ENCODE measurements at places on chromosomes 11 and 22. TPM values are rescaled to one million over a fixed set of nuclear protein-coding genes. Genes with fewer than 3 reads are reported as not detected.

The FERMT3 gene
- total RNA-seq = 0.44 TPM

The NCAM1 gene
- 0.39 TPM for total RNA-seq

GRCh38 chr11:3102641-3102921 is 45.4 kb upstream of the CARS1 start:
- no peak for DNase-seq

- DNase-seq = no peak
Measured at GRCh38 chr11:12083380-12083779, 27.0 kb upstream of the MICAL2 start.

DNA sequence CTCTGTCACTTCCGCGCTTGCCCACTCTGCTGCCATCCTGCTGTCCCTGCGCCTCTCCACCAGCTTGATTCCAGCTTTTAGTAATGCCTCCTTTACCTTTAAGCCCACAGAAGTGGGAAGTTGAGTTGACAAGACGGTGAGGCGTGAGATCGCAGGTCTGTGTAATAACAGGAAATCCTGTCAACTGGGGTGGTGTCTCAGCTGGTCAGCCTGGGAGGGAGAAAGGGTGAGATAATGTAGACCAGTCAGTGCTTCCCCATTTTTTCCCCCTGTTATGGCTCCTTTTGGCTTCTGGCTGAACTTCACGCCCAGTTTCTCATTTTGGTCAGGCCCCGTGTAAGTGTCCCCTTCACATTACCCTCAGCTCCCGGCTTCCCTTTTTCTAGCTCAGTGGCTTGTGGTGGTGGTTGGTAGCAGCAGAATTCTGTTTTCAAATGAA is 98.9 kb downstream of the TRAF6 start:
- no peak for DNase-seq

- peak; percentile 98 for DNase-seq
Measured at GRCh38 chr22:17570851-17571631, 7.7 kb downstream of the SLC25A18 start.

DNA sequence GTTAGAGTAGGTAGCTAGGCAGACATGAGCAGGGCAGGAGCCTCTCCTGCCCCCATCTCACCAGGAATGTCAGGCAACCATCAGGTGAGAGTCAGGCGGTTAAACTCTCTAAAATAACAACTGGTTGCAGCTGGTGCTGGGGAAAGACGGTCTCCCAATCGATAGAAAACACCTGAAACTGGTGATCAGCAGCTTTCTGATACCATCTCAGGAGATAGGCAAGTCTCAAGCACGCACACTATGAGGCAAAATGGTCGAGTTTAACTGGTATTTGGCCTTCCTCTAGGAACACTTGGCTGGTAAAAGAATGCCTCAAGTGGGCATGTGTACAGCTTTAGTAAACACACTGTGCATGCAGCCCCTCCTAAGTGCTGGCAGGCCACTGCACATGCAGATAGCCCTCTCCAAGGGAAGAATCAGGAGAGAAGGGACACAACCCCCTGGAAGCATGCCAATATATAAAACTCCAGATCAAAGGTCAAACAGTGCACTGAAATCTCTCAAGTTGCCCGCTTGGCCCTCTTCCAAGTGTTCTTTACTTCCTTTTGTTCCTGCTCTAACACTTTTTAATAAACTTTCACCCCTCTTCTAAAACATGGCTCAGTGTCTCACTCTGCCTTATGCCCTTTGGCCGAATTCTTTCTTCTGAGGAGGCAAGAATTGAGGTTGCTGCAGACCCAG is 88.7 kb downstream of the USP35 start:
- DNase-seq = no peak

DNA sequence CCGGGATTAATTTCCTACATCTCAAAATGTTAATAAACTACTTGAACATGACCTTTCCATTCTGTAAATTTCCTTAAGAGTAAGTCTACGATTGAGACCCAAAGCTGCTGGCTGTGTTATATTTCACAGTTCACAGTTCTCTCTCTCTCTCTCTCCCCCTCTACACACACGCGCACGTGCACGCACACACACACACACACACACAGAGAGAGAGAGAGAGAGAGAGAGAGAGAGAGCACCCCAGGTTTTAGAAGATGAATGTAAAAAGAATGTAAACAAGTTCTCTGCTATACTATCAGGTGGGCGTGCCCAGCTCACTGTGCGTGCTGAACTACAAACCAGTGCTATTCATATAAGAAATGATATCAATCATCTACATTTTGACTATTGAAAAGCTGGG is 3.3 kb downstream of the BDNF start:
- no peak for DNase-seq

DNA sequence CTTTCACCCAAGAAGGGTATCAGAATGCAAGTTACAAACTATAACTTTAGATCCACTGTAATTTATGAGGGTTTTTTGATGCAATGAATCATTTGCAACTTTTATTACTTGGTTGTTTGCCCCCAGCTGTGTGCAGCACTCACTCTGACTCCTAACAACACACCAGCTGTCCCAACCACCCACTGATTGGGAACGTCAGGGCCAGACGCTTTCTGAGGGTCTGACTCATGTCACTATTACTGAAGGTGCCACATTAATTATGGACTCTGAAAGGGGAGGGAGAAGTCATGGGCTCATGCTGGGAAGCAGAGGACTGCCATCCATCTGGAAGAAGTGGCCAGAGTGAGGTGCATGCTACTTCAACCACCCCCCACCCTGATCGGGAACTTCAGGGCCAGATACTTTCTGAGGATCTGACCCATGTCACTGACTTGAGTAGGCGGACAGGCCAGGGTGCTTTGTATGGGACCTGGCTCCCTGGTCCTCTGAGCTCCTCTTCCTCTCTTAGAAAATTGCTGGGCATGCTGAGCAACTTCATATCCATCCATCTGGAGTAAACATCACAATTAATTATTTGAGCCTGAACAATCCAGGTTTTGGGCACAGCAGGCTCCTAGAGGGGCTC is 44.9 kb upstream of the DRD2 start:
- DNase-seq = no peak

- DNase-seq = no peak
Measured at GRCh38 chr11:128291835-128292234, 295.5 kb downstream of the ETS1 start.

- DNase-seq = no peak
Measured at GRCh38 chr22:20582520-20583361, 75.3 kb downstream of the MED15 start.

- no peak for DNase-seq
Measured at GRCh38 chr11:131146827-131147490, 223.5 kb upstream of the NTM start.

- no peak for DNase-seq
Measured at GRCh38 chr22:35575116-35575748, 34.6 kb downstream of the RASD2 start.

DNA sequence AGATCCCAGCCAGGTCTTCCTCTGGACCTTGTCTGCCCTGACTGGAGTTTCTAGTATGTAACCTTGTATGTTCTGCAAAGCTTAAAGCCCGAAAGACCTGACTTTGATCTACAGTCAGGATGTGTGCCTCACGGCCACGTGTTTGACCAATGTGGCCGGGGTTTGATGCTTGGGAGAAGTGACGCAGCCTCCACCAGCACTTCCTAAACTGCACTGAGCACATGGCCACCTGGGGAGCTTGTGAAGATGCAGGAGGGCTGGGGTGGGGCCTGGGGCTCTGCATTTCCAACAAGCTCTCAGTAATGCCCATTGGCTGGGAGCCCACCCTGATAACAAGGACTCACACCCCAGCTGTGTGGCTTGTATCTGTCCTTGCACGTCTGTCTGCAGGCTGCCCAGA is 53.2 kb downstream of the NAT10 start:
- DNase-seq = no peak

Measured in MCF 10A (cell line).